Dermis microvascular lymphatic vessel endothelial cell (primary cell): ENCODE measurements at places on chromosomes 1 and 21. TPM values are rescaled to one million over a fixed set of nuclear protein-coding genes. Genes with fewer than 3 reads are reported as not detected.

Gene EXO1
- 3.0 and 8.0 TPM in 2 replicates for total RNA-seq

GRCh38 chr1:164452549-164452948 is 106.4 kb upstream of the PBX1 start:
- DNase-seq: no peak

Gene SLC44A3
- total RNA-seq: 1.3 and 4.7 TPM in 2 replicates

Gene SPRR1B
- not detected in 2 replicates for total RNA-seq

DNA sequence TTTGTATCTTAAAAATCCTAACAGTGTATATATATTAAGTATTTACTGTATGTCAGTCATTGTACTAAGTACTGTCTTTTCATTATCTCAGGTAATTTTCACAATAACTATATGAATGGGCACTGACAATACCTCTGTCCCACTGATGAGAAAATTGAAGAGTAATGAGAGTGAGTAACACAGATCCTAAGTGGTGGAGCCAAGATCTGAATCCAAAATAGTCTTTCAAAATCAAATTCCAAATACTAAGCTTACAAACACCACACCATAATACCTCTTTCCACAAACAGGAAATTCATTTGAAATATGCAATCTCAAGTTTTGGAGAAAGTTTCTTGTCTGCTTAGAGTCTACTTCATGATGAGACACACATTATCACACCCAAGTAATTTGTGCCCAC is 105.9 kb upstream of the EDEM3 start:
- no peak for DNase-seq

Gene CREG1
- total RNA-seq: 31.6 and 43.9 TPM in 2 replicates

DNA sequence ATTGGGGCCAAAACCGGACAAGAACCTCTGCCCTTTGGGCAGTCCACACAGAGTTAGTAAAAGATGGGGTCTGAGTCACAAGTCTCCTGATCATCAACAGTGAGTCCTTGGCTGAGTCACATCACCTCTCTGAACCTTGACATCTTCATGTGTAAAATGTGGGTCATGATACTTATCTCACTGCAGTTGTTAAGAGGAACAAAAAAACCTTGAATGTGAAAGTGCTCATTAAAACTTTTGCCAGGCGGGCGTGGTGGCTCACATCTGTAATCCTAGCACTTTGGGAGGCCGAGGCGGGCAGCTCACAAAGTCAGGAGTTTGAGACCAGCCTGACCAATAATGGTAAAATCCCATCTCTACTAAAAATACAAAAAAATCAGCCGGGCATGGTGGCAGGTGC is 15.7 kb downstream of the S100A16 start:
- DNase-seq: peak; percentile 52

GRCh38 chr1:64038119-64038518 is 165.3 kb upstream of the UBE2U start:
- no peak for DNase-seq

DNA sequence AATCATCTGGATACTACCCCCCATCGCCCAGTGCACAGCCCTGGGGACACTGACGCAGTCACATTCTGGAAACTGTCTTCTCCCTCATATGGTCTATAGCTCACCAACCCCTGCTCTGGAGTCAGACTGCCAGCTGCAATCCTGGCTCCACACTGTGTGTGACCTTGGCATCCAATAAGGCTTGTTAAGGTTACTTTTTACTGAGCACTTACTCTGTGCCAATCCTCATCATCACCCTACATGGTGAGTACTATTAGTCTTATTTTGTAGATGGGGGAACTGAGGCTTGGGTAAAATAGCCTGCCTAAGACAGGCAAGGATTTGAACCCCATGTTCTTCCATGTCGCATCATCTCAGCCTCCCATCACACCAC is 34.9 kb downstream of the AHDC1 start:
- no peak for DNase-seq

- no peak for DNase-seq
Observed at GRCh38 chr1:158830904-158831507, at the start of gene MNDA. MNDA (plus strand) TSS chr1:158831351; CDS start chr1:158842154, 10,803 bp downstream.

- DNase-seq: no peak
Observed at GRCh38 chr1:111190931-111191451, 9.5 kb downstream of the DENND2D start.
